Karpas-422 (cell line): ENCODE measurements at places on chromosomes 4 and X. TPM values are rescaled to one million over a fixed set of nuclear protein-coding genes. Genes with fewer than 3 reads are reported as not detected.
A peak's percentile ranks its signal among the peaks of the same experiment; 100 is the strongest.

DNA sequence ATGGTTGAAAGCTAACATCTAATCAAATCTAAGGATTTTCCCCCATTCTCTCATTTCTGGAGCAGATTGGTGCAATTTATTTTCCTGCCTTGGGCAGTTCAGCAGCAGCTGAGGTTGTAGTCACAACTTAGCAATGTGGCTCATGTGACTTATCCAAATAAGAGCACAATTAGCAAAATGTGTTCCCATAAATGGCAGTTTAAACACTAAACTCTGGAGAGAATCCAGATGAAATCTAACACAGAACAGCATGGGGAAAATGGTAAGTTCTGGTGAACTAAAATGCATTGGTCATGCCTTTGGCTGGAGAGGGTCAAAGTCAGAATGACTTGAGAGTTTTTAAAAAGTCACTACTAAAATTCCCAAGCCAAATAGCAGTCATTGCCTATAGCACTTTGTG lies 422.6 kb upstream of the DIPK2B start:
- no peak for DNase-seq

DNA sequence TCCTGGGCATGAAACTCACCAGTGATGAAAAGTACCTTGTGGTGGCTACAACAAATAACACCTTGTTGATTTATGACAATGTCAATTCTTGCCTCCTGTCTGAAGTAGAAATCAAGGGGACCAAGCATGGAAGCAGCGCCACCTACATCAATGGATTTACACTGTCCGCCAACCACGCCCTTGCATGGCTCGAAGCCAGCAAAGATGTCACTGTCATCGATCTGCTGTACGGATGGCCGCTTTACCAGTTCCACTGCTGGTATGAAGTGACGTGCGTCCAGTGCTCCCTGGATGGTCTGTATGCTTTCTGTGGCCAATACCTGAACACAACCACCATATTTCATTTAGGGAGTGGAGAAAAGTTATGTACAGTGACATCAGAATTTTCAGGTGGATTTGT lies 200.5 kb downstream of the NWD2 start:
- no peak for DNase-seq

TMEM150C gene
- not detected in 2 replicates for total RNA-seq

CNKSR2 gene
- not detected in 2 replicates for total RNA-seq

PLXNB3 gene
- total RNA-seq = not detected in 2 replicates

- DNase-seq = no peak
Measured at GRCh38 chr4:85883180-85883579, 408.2 kb downstream of the ARHGAP24 start.

BEND2 gene
- total RNA-seq = not detected in 2 replicates

GRCh38 chrX:29952016-29952415 lies 263.3 kb upstream of the MAGEB2 start:
- DNase-seq = no peak

AMER1 gene
- total RNA-seq = 3.1 and 4.4 TPM in 2 replicates

DNA sequence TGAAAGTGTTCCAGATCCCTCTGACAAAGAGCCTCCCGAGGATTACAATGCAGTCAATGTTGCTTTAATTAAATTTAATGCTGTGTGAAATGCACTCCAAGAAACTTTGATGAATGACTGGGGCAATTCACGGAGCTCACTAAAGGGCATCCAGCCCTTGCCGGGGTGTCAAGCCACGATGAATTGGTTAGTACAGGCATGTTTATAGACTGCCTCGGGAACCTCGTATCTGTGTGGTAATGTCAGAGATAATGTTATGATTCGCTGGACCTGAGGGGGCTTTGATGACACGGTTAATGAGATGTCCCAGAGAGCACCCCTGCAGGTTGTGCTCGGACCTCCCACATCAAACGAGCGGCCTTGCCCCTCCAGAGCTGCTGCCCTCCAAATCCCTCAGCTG lies 428.8 kb downstream of the NKX6-1 start:
- no peak for DNase-seq

FATE1 gene
- total RNA-seq = not detected in 2 replicates

DNA sequence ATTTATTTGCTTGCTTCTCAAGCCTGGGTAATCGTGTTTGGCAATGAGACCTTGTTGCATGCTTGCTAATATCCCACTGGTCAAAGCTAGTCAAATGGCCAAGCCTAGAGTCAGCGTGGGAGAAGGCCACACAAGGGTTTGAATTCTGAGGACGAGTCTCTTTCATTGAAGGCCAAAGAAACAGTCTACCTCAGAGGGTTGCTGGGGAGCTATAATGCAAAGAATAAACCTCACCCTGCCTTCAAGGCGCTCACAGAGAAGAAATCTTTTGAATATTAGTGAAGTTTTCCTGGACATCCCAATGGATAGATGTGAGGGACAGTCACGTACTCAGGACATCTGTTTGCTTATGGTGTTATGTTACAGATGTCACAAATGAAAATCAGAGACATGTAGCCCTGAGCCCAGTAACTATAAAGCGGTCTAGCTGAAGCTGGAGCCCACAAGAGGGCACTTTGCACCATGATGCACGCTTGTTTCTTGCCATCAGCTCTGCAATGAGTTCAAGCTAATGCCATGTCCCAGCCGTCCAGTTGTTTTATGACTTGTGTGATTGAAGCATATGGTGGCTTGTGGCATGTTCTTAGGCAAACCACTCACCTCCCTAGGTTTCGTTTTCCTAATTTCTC lies 1.1 kb upstream of the TLR3 start:
- peak; percentile 73 for DNase-seq

- no peak for DNase-seq
Measured at GRCh38 chrX:148914783-148915182, 414.4 kb downstream of the AFF2 start.

GRCh38 chr4:7524843-7525242 lies 90.1 kb upstream of the PSAPL1 start:
- DNase-seq = no peak

DNA sequence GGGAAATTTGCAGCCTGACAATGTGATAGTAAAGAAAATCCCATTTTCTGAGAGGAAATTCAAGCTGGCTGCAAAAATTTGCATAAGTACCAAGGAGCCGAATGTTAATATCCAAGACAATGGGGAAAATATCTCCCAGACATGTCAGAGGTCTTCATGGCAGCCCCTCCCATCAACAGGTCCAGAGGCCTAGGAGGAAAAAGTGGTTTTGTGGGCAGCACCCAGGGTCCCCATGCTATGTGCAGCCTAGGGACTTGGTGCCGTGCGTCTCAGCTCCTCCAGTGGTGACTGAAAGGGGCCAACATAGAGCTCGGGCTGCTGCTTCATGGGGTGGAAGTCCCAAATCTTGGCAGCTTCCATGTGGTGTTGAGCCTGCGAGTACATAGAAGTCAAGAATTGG lies 6.3 kb upstream of the UGDH start:
- DNase-seq = no peak

SPANXC gene
- total RNA-seq = not detected in 2 replicates

- peak; percentile 67 for DNase-seq
Measured at GRCh38 chr4:112517067-112517634, 1.2 kb upstream of the NEUROG2 start.

GRCh38 chrX:140502491-140503237 lies 2.2 kb downstream of the SOX3 start:
- DNase-seq = no peak

- no peak for DNase-seq
Measured at GRCh38 chr4:140633124-140633523, 64.4 kb upstream of the UCP1 start.

C4orf54 gene
- 3.4 and 4.7 TPM in 2 replicates for total RNA-seq

TRIML1 gene
- not detected in 2 replicates for total RNA-seq

DNA sequence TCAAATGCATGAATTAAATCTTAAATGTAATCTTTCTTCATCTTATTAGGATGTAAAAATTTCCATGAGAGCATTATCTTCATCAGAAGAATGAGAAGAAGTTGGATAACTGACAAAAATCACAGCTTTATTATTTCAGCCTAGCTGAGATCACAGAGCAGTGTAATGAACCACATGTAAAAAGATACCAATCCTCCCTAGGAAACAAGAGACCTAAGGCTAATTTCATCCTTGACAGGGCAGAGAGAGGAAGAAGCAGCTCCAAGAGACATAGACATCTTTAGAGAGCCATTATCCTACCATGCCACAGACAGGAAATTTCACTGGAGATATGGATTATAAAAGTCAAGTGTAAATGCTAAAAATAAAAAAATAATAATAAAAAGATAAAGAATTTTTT lies 40.9 kb upstream of the IL15 start:
- DNase-seq = no peak

DNA sequence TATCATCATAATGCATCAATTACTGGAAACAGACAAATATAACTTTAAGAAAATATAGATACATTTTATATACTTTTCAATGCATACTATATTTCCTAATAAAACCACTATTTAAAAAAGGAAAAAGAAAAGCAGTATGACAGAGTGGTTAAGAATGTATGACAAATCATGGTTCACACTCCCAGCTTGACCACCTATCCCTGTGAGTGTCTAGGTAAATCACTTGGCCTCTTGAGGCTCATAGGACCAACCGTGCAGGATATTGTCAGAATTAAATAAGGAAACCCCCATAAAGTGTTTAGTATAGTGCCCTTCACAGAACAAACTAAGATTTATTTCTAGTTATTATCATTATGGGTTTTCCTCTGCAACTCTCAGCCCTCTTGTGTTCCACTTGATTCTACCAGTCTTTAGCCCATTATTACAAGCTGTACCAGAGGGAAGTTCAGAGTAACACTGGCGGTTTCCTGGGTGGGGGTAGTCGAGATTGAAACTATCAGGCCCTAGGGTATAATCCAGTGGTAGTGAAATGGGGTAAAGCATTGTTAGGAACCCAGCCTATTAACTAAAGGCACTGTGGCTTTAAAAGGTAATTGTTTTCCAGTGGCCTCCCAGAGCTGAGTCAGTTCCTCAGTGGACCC lies 55.5 kb upstream of the PAK3 start:
- no peak for DNase-seq

- DNase-seq = no peak
Measured at GRCh38 chr4:56745042-56745441, 63.9 kb upstream of the HOPX start.

DNA sequence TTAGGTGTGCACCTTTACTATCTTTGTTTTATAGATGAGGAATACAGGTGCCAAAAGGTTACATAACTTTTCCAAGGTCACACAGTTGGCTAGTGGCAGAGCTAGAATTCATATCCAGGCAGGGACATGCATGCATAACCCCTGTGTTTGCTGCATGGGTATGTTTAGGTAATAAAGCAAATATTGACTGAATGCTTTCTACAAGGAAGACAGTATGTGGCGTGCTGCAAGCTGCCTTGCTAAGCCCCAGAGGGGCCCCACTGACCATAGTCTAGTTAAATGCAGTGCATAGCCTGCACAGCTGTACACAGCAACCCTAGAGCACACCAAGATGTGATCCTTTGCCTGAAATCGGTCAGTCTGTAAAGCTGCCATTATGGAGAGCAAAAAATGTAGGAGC lies 320.5 kb upstream of the IGFBP7 start:
- DNase-seq = no peak

DNA sequence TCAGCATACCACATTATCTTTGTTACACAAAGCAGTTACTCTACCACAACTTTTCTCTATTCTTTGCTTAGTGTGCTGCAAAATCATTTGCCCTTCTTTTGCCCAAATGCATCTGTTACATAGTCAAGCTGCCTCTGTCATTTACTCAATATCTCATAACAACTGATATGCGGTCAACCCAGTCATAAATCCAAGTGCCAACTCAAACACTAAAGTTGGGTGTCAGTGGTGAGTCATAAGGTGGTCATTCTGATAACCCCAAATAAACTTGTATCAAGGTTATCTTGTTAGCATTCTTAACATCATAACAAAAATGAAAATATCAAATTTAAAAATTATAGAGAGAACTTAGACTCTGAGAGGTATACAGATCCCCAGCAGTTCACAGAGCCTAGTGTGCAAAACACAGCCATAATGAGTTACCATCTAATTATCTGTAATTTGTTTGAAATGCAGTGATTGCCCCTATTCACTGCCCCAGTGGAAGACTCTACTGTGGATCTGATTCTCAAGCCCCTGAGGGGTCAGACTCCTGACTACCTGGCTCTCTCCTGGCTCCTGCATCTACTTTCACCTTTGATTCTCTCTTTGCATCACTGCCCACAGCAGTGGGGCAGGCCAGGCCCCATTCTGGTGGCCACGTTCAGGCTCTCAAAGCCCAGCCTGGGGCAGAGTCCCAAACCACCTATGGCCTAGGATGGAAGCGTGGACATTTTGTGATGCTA lies 29.2 kb downstream of the TBC1D9 start:
- no peak for DNase-seq

DNA sequence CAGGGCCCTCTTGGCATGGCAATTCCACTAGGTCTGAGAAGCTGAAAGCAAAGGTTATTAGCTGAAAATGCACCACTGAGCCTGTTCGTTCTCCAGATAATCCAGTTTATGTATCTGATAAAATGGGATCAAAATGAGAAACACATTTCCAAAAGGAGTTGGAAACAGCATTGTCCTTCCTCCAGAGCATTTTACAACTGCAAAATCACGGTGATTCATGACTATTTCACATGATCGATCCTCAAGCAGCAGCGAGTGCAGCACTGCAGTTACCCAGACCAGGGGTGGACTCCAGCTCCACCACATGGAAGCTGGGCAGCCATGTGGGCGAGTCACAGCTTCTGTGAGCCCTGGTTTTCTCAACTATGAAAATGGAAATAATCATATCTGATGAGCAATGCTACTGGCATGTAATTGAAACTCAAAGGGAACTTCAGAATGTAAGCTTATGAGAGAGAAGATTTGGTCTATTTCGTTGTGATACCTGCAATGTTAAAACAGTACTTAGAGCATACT lies 78.7 kb upstream of the MSX1 start:
- DNase-seq = no peak

JCHAIN gene
- 51.0 and 77.5 TPM in 2 replicates for total RNA-seq

DNA sequence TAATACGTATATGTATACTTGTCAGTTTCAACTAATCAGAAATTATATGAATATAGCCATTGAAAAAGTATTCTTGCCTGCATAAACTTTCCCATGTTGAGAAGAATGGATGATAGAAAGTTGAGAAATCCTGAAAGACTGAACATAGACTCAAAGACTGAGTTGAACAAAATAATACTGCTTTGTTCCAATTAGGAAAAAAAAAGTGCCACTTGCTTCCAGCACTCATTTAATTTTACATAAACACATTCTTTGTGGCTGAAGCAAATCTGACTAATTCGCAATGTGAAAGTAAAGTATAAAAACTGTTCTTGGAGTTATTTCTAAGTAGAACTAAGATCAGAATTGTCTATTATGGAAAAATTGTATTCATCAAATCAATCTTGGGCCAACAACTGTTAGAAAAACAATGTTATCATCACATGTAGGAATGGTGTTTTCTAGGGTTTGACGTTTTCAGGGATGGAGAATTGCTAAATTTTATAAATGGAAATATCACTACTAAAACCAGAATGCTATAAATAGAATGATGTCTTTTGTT lies 2334.6 kb downstream of the PCDH7 start:
- DNase-seq = no peak

SPACA5 gene
- total RNA-seq = not detected in 2 replicates
